Cerebellum (tissue), 4 donors: ENCODE measurements at places on chromosomes 11 and 22.
A peak's percentile ranks its signal among the peaks of the same experiment; 100 is the strongest.

GRCh38 chr11:111362887-111363411 lies 16.1 kb downstream of the POU2AF1 start:
- no peak for DNase-seq

- DNase-seq = no peak
These were observed 22.0 kb upstream of the TFIP11 start for GRCh38 chr22:26534171-26534855.

DNA sequence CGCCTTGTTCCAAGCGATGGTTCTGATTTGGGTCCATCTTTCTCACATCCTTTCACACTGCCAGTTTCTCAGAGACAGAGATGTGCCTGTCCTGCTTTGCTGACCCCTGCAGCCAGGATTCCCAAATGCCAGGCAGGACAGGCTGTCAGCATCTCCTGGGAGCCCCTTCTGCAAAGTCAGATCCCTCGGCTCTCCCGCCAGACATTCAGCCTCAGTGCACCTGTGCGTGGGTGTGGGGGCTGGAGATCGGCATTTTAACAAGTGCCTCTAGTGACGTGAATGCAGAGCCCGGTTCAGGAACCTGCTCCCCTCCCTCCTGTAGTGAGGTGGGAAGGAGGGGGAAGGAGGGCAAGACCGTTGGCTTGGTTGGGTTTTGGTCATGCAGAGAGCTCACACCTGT lies 108.9 kb upstream of the FGF3 start:
- DNase-seq = no peak

GRCh38 chr11:119617340-119617713 lies 111.7 kb downstream of the NECTIN1 start:
- no peak for DNase-seq

DNA sequence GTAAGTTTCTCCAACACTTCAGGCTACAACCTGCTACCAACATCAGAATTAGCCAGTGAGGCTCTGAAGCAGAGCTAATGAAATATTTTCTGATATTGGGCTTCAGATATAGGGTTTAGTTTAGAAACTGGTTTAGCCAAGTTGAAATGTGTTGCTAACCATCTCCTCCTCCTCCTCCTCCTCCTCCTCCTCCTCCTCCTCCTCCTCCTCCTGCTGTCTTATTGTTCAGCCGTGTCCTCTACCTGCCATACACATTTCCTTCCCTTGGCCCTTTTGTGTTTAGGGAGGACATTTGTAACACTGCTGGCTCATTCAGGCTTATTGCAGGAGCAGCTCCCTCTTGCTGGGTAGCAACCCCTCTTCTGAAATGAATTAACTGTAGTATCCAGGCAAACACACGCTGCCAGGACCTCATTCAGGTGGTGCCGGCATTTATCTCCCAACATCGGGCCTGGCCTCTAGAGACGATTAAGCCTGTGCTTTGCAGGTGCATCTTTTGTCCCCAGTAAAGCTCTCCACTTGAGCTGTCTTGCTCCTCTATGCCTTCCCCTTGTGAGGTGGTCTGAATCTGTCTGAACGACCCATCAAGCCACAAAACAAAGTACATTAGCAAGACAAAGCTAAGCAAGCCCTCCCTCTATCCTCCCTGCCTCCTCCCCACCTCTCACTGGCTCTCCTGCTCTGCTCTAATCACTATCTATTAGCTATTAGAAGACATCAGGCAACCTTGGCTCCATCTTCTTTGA lies 82.9 kb downstream of the KCNJ1 start:
- DNase-seq = no peak

DNA sequence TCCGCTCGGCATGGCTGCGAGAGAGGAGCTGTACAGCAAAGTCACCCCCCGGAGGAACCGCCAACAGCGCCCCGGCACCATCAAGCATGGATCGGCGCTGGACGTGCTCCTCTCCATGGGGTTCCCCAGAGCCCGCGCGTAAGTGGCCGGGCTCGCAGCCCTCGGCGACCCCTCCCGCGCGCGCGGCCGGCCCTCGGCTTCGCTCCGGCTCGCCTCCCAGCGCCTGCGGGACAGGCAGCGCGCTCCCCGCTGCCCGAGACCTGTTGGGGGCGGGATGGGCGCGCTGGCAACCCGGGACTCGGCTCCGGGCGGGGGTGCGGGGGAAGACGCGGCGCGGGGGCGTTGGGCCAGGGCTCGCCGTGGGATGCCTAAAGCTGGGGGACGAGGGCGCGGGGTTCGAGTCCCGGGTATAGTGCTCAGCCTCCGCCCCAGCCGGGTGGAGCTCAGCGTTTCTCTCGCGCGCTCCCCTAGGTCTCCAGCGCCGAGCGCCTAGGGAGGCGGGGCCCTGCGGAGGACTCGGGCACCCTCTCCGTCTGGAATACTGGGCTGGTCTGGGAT lies 630 bp downstream of the UBASH3B start:
- DNase-seq = peak; percentile 58

DNA sequence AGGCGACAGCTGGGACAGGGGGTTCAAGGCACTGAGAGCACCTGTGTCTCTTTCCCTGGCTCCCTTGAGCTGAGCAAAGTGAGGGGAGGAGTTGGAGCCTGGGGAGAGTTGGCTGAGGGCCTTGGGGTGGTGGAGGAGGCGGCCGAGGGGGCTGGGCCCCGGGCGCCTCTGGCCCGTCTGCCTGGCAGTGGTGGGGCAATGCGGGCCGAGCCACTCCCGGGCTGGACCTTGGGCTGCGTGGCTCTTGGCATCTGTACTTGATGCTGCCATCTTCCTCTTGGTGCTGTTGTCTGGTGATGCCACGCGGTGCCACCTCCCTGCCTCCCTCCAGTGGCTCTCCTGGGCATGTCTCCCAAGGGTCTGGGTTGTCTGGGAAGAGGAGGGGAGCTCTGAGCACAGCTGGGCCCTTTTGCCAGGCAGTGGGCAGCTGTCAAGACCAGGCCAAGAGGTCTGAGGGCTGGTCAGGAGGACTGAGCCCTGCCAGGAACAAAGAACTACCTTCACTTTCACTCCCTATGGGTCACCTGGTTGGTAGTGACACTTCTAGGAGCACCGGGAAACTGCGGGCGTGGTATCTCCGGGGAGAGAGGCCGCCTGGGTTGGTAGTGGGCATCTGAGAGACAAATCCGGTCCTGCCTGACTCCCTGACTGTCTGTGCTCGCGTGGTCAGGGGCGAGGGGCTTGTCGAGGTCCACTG lies 1.3 kb downstream of the GRIK4 start:
- no peak for DNase-seq

DNA sequence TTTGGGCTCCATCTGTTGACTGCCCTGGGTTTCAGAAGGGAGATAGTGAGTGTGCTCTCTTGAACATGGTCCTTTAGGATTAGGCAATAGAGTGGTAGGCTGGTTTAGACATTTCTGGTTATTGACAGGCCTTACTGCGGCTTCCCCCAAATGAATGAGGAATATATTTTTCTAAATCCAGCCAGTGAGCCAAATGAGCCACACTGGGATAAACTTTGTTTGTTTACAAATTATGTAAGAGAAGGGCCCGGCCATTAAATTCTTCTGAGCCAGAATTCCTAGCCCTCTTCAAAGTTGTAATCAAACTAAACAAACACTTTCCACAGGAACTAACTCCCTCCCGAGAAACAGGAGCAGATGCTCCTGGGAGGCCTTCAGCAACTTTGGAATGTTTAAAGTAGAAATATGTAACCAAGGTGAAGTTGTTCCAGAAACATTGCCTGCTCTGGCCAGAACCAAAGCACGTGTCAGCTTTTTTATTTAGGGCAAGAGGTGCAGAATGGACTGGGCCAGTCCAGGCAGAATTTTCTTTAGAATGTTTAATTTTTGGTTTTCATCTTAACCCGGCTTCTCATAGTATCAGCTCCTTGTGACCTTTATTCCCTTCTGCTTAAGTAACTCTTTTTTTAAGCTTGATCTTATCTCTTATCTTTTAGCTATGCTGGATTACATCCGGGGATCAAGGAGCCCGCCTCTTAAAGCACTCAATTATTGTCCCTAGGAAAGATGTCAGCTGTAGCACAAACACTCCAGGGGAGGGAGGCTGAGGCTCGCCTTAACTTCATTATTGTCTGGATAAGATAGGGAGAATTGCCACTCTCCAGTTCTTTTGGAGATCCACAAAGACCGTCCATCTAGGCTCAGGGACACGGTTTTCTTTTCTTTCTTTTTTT lies 28.7 kb downstream of the ZNRF3 start:
- no peak for DNase-seq

GRCh38 chr11:35751664-35752061 lies 89.1 kb downstream of the TRIM44 start:
- no peak for DNase-seq

GRCh38 chr11:1653541-1654387 lies 24.2 kb downstream of the KRTAP5-5 start:
- no peak for DNase-seq

DNA sequence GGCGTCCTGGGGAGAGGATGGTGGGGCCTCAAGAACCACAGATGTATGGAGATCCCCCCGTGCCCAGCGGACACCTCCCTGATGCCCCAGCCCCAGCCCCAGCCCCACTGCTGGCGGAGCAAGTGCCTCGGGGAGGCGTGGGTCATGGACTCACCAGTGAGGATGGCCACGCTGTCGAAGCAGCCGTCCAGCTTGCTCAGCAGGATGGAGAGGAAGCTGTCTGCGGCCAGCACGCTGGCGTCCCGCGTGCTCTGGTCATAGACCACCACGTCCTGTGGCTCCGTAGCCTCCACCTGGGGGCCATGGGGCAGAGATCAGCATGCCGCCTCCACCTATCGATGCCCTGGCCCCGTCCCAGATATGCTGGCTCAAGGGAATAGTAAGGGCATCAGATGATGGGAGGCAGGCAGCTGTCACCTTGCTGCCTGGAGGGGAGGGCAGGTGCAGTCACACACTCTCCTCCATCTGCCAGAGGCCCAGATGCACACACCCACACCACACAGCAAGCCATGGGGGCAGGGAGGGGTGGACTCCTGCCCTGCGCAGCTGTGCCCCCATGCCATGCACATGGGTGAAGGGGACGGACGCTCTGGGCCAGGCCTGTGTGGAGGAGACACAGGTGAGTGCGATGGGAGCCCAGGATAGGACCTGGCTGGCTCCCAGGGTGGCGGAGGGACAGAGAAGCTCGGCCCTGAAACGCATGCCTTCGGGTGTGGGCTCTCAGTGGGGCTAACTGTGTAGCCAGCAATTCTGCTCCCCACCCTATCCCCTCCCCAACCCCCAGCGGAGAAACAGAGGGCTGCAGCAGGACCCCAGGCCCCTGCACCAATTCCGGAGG lies 8.2 kb downstream of the DUSP8 start:
- DNase-seq = no peak

DNA sequence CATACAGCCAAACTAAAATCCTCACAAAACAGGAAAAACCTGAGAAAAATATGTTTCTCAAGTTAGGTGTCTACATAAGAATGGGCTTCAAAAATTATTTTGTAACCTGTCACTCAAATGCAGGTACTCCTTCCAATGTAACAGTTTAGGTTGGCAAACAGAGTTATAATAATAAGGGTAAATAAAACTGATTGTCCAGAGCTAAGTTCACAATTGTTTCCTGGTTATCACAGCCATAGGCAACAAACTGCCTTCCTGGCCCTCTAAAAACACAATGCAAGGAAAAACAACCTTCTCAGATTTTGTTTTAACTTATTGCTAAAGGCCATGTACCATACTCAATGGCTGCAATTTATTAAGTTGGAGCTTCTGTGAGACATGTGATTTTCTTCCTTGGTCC lies 36.4 kb downstream of the SNX19 start:
- no peak for DNase-seq

DNA sequence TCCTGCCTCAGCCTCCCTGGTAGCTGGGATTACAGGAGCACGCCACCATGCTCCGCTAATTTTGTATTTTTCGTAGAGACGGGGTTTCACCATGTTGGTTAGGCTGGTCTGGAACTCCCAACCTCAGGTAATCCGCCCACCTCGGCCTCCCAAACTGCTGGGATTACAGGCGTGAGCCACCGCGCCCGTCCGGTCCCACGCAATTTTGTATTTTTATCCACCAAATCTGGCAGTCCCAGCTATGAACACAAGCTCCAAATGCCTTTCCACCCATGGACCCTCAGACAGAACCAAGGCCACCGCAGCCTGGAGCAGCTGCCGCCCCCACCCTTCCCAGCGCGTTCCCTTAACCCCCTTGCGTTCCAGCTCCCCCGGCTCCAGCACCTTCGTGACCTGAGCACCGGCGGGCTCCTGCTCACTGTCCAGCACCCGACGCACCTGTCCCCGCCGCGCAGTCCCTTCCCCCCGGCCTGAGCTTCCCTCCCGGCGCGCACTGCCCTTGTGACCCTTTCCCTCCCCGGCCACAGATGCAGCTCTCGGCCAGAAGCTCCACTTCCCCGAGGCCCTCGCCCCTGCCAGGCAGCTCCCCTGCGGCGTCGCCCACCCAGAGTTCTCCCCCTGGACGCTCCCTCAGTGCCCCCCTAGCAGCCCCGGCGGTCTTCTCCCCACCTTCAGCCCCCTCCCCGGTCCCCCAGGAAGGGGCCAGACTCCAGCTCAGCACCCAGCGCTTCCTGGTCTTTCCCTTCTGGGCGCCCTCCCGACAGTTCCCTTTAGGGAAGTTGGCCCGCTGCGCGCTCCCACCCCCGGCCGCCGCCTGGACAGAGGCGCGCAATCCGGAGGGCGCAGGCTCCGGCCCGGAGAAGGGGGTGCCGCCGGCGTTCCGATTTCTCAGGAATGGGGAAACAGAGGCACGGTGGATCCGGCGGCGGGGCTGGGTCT lies 5.6 kb upstream of the ZBED4 start:
- DNase-seq = no peak

DNA sequence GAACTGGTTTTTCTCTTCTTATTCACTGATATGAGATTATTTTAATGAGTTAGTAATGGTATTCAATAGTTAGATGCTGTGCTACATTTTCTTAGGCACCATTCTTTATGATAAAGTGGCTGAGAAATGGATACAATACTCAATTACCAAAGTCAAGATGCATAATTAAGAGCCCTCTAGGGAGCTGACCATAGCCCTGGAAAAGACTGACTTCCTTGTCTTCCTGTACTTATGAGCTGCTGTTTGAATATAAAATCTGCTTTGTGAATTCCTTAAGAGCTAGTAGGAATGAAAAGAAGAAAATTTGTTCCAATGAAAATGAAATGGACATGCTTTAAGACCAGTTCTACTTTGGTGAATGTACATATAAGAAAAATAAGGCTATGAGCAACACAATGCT lies 452.3 kb downstream of the KCNA4 start:
- DNase-seq = no peak

GRCh38 chr11:10051868-10052586 lies 242.0 kb downstream of the SBF2 start:
- no peak for DNase-seq

- no peak for DNase-seq
These were observed 239.2 kb upstream of the TBCEL start for GRCh38 chr11:120784566-120785251.

- DNase-seq = no peak
These were observed 129.5 kb upstream of the E2F8 start for GRCh38 chr11:19370100-19370861.
